ENCODE measurements at places on chromosomes 6 and 20.

- DNase-seq = peak; percentile 67
These were observed 1.0 kb downstream of the SALL4 start for GRCh38 chr20:51801122-51801822.

- DNase-seq = peak; percentile 84
These were observed 95.5 kb upstream of the AGPAT4 start for GRCh38 chr6:161369339-161369738.

DNA sequence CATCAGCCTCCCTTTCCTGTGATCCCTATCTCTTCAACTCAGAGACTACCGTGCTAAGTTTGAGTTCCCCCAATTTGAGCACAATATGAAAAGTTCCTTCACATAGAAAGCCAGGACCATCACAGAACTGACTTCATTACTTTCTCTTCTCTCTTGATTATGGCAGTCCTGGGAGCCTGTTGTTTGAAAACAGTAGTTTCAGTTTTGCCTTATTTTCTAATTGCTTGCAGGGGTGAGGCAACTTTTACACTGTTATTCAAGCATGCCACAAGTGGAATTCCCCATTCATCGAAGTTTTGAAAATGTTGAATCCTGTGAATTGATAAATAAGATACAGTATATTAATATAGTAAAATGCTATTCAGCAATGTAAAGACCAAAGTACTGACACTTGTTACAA lies 569.7 kb upstream of the MARCKS start:
- DNase-seq = no peak

DNA sequence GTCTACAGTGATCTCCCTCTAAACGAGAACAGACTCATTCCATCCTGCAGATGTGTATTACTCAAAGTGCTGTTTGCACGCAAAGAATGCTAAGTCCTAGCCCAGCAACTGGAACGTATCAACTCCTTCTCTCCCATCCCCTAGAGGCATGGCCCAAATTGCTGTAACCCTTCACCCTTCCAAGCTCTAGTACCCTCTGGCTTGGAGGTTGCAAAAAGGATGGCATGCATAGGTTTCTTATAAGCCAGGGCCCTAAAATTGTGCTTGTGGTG lies 71.5 kb upstream of the TGM3 start:
- DNase-seq = peak; percentile 40

DNA sequence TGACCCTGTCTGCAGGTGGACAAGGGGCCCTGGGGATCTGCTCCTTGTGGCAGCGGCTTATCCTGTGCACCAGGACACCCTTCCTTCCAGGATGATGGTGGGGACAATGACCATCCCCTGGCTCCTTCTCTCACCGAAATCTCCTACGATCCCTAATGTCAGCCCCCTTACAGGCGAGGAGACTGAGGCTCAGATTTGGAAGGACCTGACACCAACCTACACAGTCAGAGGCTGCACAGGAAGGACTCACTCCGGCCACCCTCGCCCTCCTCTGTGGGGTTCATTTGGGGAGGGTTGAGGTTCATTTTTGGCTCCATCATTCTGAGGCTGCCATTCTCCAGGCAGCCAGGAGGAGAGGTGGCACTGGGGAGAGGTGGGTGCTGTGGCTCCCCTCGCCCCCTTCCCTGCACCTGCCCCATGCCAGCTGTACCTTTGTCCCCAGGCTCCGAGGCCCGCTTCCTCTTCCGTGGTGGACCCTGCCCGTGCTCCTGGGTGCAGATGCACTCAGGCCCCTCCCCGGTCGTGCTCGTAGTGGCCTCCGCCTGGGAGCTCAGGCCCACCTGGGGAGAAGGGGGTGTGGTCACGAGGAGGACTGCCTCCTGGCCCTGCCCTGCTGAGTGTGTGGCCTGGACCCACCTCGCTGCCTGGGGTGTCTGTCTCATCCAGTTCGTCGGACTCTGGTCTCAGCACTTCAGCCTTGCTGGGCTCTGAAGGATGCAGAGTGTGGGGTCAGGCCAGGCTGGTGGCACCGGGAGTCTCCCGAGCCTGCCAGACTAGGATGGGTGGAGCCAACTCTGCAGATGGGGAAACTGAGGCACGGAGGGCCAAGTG lies 5.3 kb upstream of the CABLES2 start:
- no peak for DNase-seq

DNA sequence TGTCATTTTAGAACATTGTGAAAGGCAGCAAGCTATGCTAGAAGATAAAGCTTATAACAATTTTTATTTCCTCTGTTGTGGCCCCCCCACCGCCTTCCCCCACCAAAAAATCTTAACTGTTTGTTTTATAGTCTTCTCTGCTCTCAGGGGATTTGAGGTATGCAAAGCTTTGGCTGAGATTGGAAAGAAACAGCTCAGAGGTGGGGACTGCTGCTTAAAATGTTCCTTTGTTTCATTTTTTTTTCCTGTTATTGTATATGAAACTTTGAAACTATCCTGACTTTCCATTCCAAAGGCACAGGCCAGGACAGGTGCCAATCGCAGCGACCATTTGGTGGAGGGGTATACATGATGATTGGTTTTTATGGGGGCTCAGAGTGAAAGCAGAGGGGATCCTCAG lies 114.7 kb upstream of the PHACTR1 start:
- DNase-seq = no peak

DNA sequence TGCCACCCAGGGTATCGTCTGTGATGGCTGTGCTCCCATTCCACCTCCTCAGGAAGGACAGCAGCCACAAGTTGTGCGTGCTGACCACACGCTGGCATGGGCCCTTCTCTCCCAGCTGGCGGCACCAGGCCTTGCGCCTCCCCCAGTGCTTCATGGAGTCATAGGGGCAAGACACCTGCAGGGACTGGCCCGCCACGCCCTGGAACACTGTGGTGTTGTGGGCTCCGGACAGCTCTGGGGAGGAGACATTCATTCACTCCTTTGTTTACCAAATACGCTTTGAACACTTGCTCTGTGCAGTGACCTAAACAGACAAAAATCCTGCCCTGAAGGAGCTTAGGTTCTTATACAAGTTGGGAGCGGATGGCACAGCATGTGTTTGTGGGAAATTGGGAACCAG lies 1.5 kb downstream of the TREM2 start:
- DNase-seq = no peak

GRCh38 chr20:52785679-52786078 lies 186.5 kb upstream of the TSHZ2 start:
- DNase-seq = peak; percentile 26

GRCh38 chr6:169989594-169989993 lies 238.2 kb downstream of the ERMARD start:
- no peak for DNase-seq

DNA sequence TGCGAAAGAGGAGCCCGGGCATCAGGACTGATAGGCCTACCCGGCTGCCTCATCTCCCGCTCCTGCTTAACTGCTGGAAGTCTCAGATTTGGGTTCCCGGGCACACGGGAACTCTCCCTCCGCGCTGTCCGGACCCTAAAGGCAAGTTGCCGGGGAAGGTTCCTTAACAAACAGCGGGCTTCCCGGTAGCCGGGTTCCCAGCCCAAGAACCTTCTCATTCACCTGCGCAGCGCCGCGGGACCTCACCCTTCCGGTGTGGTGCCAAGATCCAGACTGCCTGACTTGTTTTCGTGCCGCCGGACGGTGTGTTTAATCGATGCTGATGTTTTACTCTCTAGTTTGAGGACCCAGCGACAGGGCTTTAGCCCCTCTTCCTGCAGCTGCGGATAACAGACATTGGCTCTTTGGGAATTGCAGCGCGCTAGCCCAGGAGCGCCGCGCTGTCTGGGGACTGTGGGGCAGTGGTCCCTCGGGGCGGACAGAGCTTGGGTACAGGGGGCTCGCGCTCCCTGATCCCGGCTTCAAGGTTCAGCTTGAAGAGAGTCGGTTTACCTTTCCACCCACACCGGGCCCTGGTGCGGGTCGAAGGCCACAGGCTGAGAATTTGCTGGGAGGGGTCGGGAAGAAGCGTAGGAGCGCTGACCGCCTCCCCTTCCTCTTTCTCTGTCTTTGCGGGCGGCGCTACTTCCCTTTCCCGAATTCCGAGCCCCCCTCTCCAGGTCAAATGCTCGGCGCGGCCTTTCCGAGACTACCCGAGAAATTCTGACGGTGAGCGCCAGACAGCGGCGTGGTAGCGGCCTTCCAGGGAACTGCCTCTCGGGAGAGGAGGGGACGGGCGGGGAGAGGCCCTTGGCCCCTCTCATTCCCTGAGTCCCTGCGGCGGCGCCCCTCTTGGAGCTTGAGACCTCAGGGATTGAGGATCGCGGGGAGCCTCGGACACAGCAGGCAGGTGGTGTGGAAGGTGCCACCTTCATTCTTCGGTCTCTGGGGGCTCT lies 17.2 kb downstream of the ABT1 start:
- DNase-seq = peak; percentile 49

GRCh38 chr6:80610846-80611245 lies 504.4 kb downstream of the BCKDHB start:
- peak; percentile 58 for DNase-seq

DNA sequence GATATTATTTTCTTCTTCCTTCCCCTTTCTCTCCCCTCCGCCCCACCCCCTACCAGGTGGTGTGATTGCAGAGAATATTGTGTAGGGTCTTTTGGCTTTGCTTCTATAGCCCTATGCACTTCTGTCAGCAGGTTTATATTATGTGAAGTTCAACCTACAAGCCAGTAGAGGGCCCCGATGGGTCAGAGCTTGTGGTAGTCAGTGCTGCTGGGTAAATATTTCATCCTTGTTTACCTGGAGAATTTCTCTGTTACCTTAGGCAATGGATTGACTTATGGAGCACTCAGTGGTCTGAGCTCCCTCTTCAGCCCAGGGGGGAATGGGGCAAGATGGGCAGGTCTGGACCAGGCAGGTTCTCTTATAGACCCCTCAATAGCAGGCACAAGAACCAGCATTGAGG lies 720.9 kb downstream of the GRIK2 start:
- no peak for DNase-seq

DNA sequence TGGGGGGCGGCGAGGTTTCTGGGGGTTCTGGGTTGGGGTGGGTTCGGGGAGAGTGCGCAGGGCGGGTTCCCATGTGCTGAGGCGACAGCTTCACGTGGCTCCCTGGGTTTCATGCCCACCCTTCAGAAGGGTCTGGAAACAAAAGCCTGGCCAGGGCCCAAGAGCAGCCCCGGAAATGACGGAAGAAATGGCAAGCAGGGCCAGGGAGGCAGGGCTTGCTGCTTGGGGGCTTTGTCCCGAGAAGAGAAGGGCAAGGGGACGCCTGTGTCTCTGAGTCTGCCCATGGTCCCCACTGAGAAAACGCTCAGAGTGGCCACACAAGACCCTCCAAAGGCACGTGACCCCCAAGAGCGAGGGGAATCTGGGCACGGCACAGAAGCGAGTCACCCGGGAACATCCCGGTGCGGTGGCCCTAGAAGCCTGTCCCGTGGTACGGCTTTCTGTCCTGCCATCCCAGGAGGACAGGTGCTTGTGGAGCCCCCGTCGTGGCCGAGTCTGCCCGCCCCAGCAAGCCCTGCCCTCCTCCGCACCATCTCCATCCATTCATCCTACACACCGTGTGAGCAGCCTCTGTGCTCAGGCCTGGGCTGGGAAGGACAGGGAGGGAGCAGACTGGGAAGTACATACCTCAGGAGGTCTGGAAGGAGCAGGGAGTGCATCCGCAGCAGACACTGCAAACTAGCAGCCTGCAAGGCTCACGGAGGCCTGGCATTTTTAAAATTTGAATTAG lies 9.0 kb downstream of the NPEPL1 start:
- DNase-seq = no peak

GRCh38 chr6:93040375-93040774 lies 379.0 kb downstream of the EPHA7 start:
- no peak for DNase-seq

DNA sequence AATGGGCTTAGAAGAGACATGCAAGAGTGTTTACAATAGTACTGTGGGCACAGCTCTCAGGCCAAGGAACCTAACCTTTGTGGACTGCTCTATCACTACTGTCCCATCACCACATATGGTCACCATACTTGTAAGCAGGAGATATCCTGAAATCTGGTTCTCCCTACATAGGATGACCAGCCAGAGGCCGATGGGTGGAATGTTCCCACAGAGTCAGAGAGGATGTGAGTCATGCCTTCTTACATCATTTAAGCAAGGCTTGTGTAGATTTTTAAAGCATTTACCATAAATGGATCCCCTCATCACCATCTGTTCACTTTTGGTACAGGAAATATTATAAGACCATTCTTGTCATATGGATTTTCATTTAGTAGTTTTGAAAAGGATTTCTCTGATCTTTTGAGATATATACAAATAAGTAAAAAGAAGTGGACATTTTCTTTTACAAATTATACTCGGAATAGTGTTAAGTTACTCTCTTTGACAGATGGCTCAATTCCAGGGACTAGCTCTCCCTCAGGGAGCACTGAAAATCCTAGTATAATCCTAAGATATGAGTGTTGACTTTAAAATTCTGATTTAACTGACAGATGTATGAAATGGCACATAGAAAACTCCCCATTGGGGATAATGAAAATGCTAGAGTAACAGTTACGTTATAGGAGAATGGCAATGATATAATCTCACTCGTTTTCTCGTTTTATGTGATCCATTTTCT lies 6.6 kb downstream of the HTR1B start:
- peak; percentile 85 for DNase-seq

GRCh38 chr20:64099086-64099786 lies 8.1 kb downstream of the NPBWR2 start:
- no peak for DNase-seq

- DNase-seq = no peak
These were observed 224.5 kb upstream of the AGPAT4 start for GRCh38 chr6:161498359-161498758.

- no peak for DNase-seq
These were observed 8.5 kb downstream of the RBM24 start for GRCh38 chr6:17289630-17290061.

GRCh38 chr20:53837126-53837826 lies 233.1 kb downstream of the BCAS1 start:
- no peak for DNase-seq

DNA sequence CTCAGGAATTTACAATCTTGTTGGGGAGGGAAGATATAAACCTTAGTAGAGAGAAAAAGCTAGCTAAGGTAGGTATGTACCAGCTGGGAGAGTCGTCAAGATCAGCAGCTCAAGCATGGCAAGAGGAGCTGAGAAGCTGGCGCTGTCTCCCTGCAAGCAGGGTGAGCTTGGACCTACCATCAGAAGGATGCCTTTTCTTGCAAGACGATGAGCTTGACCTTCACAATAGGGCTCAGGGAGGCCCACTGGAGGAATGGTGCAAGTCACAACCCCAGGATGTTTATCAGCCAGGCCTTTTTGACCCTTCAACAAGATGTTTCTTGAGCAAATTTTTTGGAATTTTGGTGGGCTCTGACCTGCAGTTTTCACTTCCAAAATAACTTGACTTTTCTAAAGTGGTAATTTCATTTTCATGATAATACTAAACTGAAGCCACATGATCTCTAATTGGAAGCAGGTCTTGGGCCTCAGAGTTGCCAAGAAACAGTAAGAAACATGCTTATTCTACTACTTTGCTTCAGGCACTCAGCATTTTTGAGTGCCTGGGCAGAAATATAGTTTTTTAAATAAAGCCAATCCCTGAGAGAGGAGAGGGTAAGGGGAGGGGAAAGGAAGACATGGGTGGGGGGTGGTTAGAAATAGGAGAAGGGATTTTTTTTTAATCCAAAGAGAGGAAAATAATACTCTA lies 258.1 kb downstream of the CLIC5 start:
- peak; percentile 41 for DNase-seq

- DNase-seq = no peak
These were observed 24.8 kb upstream of the MLIP start for GRCh38 chr6:54086439-54086838.
